Osteocyte (in vitro differentiated cells): ENCODE measurements at places on chromosomes 3 and 15. TPM values are rescaled to one million over a fixed set of nuclear protein-coding genes. Genes with fewer than 3 reads are reported as not detected.

- peak; percentile 36 for DNase-seq
These were observed 174.9 kb upstream of the TOPAZ1 start for GRCh38 chr3:44066806-44067205.

DNA sequence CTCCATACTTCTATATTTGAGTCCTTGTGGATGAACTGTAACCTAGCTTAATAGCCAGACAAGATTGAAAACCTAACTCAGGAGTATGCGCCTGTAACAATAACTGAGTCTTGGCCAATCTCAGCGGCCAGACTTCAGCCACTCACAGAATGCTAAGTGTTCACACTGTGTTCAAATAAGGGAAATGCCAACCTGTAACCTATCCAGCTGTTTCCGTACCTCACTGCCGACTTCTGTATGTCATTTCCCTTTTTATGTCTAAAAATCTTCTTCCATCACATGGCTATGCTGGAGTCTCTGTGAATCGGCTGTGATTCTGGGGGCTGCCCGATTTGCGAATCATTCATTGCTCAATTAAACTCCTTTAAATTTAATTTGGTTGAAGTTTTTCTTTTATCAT is 169.2 kb downstream of the NFKBIZ start:
- no peak for DNase-seq

GRCh38 chr3:18779704-18780103 is 354.6 kb upstream of the SATB1 start:
- no peak for DNase-seq

DNA sequence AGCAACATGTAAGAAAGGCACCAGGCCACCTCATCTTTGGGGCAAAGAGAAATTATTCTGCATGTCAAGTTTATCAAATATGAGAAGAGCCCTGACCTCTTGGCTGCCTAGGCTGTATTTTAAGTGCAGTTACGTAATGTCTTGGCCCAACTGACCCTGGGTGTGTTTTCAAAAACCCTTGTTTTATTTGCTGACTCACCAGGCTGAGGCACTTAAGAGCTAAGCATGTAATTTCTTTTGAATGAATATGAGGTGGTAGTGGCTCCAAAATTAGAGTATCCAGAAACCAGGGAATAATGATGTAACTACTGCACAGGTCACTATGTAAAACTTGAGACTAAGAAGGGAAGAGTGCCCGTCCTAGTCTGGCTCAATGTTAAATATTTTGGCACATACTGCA is 24.3 kb downstream of the PGPEP1L start:
- no peak for DNase-seq

DNA sequence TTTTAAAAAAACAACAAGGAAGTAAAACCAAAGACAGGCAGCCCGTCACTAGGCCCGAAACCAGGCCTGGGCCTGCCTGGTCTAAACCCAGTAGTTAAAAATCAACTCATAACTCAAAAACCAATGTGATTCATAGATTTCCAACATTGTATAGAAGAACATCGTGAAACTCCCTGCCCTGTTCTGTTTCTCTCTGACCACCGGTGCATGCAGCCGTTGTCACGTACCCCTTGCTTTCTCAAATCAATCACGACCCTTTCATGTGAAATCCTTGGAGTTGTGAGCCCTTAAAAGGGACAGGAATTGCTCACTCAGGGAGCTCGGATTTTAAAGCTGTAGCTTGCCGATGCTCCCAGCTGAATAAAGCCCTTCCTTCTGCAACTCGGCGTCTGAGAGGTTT is 89.5 kb downstream of the DCLK3 start:
- DNase-seq: no peak

GRCh38 chr3:46243560-46243959 is 1.3 kb downstream of the CCR3 start:
- DNase-seq: no peak

DNA sequence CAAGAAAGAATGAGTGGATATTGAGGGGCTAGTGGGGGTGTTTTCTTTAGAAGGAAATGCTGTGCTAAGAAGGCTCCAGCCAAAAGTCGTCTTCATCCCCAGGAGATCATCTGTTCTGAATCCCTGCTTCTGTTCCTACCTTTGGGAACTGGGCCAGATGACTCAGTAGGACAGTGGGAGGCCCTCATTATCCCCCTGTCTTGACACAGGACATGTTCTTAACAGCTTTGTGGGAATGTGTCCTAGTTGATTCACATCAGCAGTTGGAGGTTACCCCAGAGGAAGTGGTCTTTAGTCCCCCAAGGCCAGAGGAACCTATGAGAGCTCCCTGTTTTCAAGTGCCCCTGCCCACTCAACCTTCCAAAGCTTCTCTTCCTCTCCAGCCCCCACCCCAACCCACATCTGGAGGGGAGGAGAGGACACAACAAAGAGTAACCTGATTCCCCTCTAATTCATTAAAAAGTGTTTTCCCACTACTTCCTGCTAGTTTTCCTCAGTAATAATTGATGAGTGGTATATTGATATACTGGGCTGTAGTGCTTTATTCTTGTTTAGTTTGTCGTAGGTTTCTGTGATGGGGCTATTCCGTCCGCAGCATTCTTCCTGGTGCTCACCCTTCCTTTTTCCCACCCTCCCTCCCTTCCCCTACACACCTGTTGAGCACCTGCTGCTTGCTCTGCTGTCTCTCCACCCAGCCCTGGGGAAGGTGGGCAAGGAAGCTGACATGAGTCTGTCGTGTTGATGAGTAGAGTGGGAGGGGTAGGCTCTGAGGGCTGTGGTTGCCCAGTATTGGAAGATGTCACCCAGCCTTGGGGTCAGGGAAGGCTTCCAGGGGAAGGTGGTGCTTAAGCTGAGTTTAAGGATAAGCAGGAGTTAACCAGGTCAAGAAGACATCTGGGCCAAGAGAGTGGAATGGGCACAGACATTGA is 9.3 kb downstream of the PXYLP1 start:
- peak; percentile 54 for DNase-seq

DNA sequence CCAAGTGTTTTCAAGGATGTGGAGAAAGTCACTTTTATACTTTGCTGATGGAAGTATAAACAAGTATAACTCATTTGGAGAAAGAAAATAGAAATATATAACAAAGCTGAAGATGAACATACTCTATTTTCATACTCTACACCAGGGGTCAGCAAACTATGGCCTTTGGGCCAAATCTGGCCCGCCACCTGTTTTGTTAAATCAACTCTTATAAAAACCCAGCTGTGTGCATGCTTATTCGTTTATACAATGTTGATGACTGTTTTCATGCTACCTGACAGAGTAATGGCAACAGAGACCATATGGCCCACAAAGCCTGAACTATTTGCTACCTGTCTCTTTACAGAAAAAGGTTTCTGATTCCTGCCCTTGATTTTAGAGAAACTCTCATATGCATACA is 124.0 kb downstream of the NR1D2 start:
- DNase-seq: no peak

- DNase-seq: no peak
These were observed 38.3 kb downstream of the HCN4 start for GRCh38 chr15:73330206-73331051.

- DNase-seq: no peak
These were observed 314.6 kb upstream of the STT3B start for GRCh38 chr3:31218082-31218481.

DNA sequence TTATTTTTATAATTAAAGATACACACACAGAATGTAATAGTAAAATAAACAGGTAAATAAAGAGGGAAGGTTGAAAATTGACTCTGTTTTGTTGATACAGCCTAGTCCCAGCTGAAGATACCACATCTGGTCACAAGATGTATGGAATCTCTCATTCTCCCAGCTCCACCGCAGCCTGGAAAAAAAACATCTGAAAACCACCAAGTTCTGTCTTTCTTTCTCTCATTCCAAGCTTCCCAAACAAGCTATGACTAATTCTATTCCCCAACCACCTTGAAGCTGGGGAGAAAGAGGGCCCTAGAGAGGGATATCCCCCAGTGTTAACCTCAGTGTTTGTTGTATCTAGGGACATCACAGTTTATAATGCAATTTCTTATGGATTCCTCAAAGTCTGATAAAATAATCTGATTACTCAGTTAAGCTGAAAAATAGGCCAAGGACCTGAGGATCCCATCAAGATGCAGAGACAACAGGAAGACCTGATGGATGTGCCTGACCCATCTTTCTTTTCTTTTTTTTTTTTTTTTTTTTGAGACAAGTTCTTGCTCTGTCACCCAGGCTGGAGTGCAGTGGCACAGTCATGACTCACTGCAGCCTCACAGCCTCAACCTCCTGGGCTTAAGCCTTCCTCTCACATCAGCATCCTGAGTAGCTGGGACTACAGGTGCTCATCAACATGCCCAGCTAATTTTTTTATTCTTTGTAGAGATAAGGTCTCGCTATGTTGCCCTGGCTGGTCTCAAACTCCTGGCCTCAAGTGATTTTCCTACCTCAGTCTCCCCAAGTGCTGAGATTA is 38.1 kb downstream of the SRGAP3 start:
- DNase-seq: no peak

DNA sequence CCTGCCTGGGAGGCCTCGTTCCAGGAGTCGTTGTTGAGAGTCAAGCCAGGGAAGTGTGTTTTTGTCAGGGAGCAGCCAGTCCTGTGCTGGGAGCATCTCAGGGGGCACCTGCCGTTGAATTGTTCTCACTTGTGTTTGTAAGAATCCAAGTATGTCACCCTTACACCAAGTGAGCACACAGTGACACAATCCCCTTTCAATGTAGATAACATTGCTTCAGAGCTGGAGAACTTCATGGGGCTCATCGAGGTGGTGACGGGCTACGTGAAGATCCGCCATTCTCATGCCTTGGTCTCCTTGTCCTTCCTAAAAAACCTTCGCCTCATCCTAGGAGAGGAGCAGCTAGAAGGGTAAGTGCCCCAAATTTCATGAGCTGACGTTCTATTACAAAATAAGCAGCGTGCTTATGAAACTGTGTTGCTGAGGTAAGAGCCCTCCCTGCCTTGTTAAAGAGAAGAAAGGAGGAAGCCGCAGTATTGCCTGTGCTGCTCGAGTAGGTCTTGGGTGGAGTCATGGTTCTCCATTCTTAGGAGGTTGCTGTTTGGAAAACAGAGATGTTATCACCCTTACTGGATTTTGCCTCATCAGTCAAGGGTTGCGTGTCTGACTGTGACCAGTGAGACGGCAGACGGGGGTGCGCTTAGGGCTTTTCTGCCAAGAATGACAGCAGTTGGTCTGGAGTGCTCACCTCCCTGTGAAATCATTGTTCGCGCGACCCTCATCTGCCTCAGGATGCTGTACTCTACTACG is 108.1 kb downstream of the PGPEP1L start:
- no peak for DNase-seq

DNA sequence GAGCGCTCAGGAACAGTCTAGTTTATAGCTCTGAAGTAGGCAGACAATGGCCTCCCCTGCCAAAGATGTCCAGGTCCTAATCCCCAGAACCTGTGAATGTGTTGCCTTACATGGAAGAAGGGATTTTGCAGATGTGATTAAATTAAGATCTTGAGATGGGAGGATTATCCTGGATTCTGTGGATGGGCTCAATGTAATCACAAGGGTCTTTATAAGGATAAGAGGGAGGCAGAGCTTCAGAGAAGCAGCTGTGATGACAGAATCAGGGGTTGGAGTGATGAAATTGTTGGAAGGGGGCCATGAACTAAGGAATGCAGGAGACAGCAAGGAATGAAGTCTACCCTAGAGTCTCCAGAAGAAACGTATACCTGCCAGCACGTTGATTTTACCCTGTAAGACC is 14.0 kb upstream of the GK5 start:
- no peak for DNase-seq

DNA sequence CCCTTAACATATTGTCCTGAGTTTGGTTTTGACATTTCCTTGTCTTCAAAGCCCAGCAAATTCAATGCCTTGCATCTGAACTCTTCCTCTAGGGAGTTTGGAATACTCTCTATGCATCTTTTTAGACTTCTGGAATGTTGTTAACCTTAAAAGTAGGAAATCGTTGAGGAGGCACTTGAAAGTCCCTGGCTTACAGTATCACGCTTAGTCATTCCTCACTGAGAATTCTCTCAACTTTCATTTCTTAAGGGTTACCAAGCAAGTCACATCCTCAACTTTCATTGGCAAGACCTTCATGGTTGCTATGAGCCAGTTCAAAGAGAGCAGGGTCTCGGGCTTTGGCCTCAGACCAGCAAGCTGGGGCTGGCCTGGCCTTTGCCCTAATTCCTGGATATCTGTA is 89.9 kb downstream of the ASB7 start:
- DNase-seq: no peak

- no peak for DNase-seq
These were observed 202.9 kb downstream of the VPS13C start for GRCh38 chr15:61857169-61857829.

GRCh38 chr3:133377396-133377795 is 22.5 kb upstream of the BFSP2 start:
- DNase-seq: no peak

GRCh38 chr3:9137676-9138075 is 111.8 kb downstream of the SRGAP3 start:
- DNase-seq: no peak

DNA sequence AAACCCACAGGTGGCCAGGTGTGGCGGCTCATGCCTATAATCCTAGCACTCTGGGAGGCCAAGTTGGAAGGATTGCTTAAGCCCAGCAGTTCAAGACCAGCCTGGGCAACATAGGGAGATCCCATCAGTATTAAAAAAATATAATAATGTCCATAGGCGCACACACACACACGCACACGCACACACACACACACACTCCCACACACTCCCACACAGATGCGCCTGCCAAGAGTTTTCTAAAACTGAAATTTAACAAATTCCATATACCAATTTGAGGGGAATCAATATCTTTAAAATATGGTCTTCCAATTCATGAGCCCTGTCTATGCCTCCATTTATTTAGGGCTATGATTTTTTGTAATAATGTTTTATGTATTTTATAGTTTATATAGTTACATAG is 17.0 kb downstream of the SHISA5 start:
- DNase-seq: no peak

DNA sequence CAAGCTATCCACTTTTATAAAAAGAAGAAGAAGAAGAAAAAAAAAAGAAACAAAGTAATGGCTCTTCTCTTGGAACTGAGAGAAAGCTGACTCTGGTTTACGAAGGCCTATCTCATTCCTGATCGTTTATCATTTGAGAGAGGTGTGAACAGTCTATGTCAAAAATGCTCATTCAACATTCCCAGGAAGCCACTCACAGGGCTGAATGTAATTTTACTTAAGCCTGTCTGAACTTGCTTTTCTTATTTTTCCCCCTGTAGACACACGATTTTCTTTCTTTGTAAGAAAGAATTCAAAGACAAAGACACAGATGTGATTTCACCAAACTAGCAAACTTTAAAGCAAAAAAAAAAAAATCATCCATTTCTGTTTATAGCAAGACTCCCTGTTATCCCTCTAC is 805.8 kb downstream of the FHIT start:
- DNase-seq: no peak

The AMOTL2 gene
- total RNA-seq: 195 and 199 TPM in 2 replicates

The GRK7 gene
- not detected in 2 replicates for total RNA-seq

The CLRN1 gene
- not detected in 2 replicates for total RNA-seq

The IL17RD gene
- 2.9 and 3.9 TPM in 2 replicates for total RNA-seq

The ANKRD28 gene
- 151 and 160 TPM in 2 replicates for total RNA-seq

The GPR171 gene
- total RNA-seq: not detected in 2 replicates

The SLC25A26 gene
- 17.7 and 20.9 TPM in 2 replicates for total RNA-seq

The ACKR4 gene
- 0.42 and 0.64 TPM in 2 replicates for total RNA-seq

The UBE2E2 gene
- total RNA-seq: 42.4 and 67.3 TPM in 2 replicates

The EXD1 gene
- total RNA-seq: not detected in 2 replicates

The GPR176 gene
- total RNA-seq: 21.1 and 22.0 TPM in 2 replicates
